Motor neuron (in vitro differentiated cells): ENCODE measurements at places on chromosomes 12 and 14.

DNA sequence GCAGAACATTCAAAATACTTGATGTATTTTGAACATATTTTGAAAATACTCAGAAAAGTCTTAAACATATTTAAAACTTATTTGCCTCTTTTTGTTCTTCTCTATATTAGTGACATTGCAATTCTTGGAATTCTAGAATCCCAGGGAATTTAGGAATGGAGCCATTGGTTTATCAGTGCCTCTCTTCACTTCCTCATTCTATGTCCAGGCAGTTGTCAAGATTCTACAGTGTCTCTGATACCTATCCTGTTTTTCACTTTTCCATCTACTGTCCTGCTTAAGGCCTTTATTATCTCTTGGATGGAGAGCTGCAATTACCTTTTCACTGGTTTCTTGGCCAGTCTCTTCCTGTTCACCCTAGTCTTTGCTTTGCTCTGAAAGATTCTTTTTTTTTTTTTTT lies 144.6 kb downstream of the TTLL5 start:
- no peak for ATAC-seq

DNA sequence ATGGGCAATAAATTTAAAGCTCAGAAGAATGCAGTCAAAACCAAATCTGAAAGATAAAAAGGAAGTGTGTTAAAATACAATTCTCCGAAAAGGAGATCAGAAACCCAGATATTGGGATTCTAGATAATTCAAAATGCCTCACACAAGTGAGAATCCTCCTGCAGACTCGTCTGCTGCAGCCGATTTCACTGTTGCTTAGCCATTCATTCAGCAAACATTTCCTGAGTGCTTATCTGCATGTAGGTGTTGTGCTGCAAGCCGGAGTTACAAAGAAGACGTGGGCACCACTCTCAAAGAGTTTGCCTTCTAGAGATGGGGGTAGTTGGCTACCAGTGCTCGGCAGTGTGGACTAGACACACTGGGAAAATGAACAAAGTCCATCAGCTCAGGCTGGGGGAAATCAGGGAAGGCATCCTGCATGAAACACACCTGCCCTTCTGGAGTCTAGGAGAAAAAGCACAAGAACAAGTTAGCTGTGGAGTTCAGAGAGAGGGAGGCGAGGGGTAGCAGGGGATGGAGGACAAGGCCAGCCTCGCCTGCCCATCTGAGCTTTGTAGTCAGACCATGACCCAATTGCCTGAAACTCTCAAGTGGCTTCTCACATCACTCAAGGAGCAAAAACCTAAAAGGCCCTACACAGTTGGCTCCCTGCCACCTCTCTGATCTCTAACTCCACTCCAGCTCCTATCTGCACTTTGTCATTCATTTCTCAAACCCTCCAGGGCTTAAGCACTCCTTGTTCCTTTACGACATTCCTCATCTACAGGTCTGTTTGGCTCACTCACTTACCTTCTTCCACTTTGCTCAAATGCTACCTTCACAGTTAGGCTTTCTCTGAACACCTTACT lies 310.0 kb upstream of the DDHD1 start:
- no peak for ATAC-seq

DNA sequence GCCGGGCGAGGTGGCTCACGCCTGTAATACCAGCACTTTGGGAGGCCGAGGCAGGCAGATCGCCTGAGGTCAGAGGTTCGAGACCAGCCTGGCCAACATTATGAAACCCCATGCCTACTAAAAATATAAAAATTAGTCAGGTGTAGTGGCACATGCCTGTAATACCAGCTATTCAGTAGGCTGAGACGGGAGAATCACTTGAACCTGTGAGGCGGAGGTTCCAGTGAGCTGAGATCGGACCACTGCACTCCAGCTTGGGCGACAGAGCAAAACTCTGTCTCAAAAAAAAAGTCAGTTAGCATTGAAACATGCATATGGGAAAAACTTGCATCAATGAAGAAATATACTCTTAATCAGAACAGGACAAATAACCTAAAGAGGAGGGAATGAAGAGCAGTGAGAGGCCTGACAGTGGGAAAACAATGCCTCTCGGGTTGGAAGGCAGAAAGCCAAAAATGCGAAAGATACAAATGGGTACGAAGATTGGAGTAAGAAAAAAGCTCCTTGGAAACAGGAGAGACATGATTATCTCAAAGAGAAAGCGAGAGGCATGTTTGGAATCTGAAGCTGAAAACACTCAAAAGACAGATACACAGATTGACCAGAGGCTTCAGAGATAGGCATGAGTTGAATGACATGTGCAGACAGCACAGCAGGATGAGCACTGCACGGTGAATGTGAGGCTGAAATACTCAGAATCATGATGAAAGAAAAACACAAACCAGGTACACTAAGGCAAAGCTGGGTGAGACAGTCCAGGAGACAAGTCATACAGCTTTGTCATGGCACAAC lies 30.6 kb downstream of the RESF1 start:
- no peak for ATAC-seq

- no peak for ATAC-seq
These were observed 311.8 kb downstream of the BTG1 start for GRCh38 chr12:91833780-91834359.

GRCh38 chr14:72377016-72377415 lies 444.8 kb downstream of the RGS6 start:
- ATAC-seq = no peak

DNA sequence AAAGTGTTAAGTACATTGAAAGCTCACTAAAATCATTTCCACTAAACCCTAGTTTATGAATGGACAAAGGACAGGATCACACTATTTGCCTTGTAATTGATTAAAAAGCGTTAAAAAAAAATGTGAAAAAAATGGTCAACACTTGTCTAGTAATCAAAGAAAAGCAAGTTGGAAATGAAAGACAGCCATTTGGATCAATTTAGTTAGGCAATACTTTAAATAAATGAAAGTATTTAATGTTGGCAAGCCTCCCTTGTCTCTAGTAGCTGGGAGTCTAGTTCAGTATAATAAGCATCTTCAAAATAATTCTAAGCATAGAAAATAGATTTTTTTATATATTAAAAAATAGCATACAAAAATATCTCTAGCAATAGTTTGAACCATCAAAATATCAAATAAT lies 14.2 kb upstream of the CNIH1 start:
- ATAC-seq = no peak

GRCh38 chr12:54286042-54287030 lies 5.8 kb downstream of the HNRNPA1 start:
- ATAC-seq = no peak

- no peak for ATAC-seq
These were observed 280.0 kb downstream of the RAD51B start for GRCh38 chr14:68099495-68100045.

DNA sequence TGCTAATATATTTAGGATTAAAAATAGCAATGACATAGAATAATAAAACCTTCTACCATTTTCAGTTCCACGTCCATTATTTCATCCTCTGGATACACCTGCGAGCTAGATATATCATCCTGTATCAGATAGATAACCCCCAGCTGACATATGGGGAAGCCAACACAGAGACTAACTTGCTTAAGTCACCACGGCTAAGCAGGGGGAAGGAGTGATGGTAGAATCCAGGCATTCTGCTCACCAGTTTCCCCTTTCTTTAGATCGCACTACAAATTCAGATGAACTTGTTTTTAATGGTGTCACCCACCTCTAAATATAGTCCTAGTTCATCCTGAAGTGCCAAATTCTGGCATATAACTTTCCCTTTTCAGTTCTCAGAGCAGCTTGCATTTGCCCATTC lies 110.1 kb downstream of the TXNDC16 start:
- ATAC-seq = no peak

- ATAC-seq = no peak
These were observed 88.6 kb upstream of the TMEM233 start for GRCh38 chr12:119505001-119505400.

DNA sequence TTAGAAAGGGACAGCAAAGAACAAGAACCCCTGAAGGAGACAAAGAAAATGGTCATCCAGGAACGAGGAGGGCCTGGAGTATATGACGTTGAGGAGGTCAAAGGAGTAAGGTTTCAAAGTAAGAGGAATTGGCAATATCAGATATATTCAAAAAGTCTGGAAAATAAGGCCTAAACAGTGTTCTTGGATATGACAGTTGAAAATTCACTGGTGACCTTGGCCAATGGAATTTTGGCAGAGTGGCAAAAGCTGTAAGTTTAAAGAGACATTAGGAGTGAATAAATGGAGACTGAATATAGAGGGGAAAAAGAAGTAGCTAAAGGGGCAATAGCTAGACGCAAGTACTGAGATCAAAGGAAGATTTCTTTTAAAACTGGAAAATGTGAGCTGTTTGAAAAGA lies 4.1 kb upstream of the ACTN1 start:
- ATAC-seq = no peak

GRCh38 chr14:44955528-44955927 lies 6.2 kb downstream of the KLHL28 start:
- no peak for ATAC-seq

DNA sequence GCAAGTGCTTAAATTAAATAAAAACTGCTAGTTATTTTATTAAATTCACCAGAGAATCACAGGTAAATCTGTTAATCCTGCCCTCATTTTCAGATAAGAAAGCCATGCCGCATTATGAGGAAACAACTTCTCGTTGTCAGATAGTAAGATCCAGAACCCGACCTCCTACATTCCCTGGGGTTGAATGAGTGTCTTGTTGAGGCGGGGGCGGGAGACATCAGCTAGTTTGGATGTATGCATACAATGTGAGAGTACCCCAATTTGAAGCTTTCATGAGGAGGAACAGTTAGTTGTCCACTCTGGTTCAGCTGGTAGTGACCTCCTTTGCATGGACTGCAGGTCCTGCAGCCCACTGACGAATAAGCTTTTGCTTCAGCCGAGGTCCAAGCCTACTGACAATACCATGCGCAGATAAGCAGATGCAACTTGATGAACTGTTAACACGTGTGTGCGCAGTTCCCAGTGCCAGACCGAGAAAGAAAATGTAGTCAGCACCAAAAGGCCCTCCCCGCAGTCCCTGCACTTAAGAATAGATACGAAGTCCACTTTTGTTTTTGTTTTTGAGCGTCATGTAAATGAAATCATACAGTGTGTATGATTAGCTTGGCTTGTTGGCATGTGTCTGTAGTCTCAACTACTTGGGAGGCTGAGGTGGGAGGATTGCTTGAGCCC lies 34.9 kb downstream of the EVL start:
- ATAC-seq = no peak

GRCh38 chr14:105974902-105975301 lies 448.5 kb downstream of the TMEM121 start:
- no peak for ATAC-seq

GRCh38 chr12:91618281-91618680 lies 435.7 kb upstream of the DCN start:
- no peak for ATAC-seq

DNA sequence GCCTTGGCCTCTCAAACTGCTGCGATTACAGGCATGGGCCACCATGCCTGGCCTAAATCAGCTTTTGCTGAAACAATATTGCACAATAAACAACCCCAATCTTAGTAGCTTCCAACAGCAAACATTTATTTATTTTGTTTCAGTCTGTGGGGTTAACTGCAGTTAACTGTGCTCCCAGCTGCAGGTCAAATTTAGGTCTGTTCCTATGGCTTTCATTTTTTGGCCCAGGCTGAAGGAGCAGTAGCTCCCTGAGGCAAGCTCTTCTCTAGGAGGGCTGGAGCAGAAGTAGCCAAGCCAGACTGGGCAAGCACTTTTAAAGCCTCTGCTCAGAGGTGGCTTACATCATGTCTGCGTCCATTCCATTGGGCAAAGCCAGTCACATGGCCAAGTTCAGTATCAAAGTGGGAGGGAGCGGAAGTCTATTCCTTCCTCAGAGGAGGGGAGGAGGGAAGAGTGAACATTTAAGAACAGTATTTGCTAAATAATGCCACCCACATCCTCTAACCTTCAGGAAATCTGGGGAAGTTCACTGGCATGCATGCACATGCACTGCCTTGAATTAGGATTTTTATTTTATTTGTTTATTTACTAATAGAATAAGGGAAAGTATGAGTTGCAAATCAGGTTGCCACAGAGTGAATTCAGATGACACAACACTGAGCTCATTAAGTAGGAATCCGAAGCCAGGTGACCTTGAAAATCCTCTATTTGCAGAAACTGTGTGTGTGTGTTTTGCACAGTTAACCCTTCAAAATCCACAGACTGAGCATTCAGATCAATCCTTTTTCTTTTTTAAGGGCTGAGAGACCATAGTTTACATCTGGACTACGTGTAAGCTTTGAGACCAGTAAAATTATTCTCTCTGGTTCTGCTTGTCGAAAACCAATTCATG lies 122.0 kb upstream of the SEL1L start:
- ATAC-seq = no peak

DNA sequence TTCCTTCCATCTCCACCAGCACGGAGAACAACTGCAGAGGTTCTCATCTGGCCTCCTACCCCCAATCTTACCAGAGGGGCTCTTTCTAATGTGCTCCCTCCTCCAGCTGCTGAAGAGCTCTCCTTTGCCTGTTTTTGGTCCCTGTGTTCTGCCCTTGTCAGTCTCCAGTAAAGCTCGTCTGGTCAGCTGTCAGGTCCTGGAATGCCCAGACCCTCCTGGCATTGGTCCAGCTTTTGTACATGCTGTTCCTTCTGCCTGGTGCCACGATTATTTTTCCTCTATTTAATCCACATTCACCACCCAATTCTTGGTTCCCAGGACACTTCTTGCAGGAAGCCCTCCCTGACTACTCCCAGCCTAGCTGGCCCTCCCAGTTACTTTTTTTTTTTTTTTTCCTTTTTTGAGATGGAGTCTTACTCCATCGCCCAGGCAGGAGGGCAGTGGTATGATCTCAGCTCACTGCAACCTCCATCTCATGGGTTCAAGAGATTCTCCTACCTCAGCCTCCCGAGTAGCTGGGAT lies 6.5 kb downstream of the SLC8B1 start:
- no peak for ATAC-seq

DNA sequence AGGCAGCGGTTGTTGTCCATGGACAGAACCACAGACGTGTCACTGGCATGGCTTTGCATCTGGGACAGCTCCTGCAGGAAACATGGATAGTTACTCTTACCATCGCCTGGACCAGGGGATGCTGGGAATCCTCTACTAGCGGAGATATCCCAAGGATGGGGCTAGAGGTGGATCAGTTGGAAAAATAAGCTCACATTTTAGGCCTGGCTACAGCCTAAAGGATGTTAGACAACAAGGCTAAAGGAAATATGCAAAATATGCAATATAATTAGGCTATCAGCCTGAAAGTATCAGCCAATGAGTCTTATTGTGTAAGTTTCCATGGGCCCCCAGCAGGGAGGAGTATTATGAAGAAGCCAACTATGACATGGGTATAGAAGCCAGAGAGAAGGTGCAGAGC lies 5.0 kb downstream of the KRT76 start:
- no peak for ATAC-seq
